ENCODE measurements at places on chromosomes 1 and 21. TPM values are rescaled to one million over a fixed set of nuclear protein-coding genes. Genes with fewer than 3 reads are reported as not detected.
A peak's percentile ranks its signal among the peaks of the same experiment; 100 is the strongest.

DNA sequence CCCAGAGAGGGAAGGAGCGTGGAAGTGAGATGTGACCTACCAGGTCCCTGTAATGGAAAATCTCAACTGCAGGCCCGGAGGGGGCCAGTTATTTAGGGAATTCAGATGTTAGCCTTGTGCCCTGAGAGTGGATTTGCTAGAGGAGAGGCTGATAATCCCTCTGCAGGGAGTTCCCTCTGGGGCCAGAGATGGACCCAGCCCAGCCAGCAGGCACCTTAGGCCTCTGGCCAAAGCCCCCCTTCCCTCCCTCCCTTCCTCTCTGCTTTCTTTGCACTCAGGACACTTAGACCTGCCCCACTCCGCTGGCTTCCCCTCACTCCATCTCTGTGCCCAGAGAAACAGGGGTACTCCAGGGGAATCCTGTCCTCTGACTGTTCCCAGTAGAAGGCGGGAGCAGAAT is 1.5 kb upstream of the ATP1A2 start:
- H3K36me3 ChIP-seq: no peaks in the 10 kb centered on the region
- H3K4me3 ChIP-seq: no peak overlapping the region
- no peak for DNase-seq
- peaks cover 11% of the 10 kb centered on the region for H3K27me3 ChIP-seq
- no peaks in the 10 kb centered on the region for H3K4me1 ChIP-seq

GRCh38 chr21:39314143-39315027 is 953 bp upstream of the BRWD1 start:
- peak; percentile 20 for DNase-seq
- H3K36me3 ChIP-seq: peaks cover 21% of the 10 kb centered on the region
- H3K27ac ChIP-seq: peak overlapping the region; percentile 93

TNFRSF9 gene
- total RNA-seq: 112 TPM

- no peak for DNase-seq
- peaks cover 28% of the 10 kb centered on the region for H3K36me3 ChIP-seq
- no peak overlapping the region for H3K4me3 ChIP-seq
- H3K27me3 ChIP-seq: no peaks in the 10 kb centered on the region
- H3K27ac ChIP-seq: no peak overlapping the region
- peaks cover 3% of the 10 kb centered on the region for H3K4me1 ChIP-seq
Measured at GRCh38 chr1:75745276-75745675, 20.8 kb downstream of the ACADM start.

- peaks cover 14% of the 10 kb centered on the region for H3K36me3 ChIP-seq
- H3K27me3 ChIP-seq: no peaks in the 10 kb centered on the region
- no peak overlapping the region for H3K27ac ChIP-seq
- peaks cover 37% of the 10 kb centered on the region for H3K4me1 ChIP-seq
- DNase-seq: no peak
Measured at GRCh38 chr1:155504207-155504606, 58.4 kb downstream of the ASH1L start.

DNA sequence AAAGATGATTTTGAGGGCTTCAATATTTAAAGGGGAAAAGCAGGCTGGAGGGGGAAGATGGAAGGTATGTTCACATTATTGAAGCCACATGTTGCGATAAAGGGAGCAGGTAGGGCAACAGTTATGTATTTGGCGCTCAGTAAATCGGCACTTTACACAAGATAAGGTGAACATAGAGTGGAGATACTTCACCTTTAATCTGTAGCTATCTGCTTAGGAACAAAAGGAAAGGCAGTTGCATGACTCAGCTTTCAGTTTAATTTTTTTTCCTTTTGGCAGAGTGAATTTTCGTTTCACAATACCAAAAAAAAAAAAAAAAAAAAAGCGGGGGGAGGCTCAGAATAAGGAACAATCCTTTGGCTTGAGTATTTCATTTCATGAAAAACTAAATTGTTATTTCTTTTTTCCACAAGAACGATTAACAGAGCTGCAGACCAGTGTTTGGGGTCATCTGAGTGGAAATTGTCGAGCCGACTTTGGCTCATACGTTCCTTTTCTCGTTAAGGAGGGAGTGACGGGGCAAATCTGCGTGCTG is 1.1 kb upstream of the COQ8A start:
- peaks cover 24% of the 10 kb centered on the region for H3K36me3 ChIP-seq
- no peaks in the 10 kb centered on the region for H3K27me3 ChIP-seq
- peaks cover 32% of the 10 kb centered on the region for H3K4me1 ChIP-seq
- H3K4me3 ChIP-seq: peak overlapping the region; percentile 87

GRCh38 chr1:181630398-181630797 is 147.1 kb downstream of the CACNA1E start:
- H3K27ac ChIP-seq: no peak overlapping the region
- no peak for DNase-seq
- no peaks in the 10 kb centered on the region for H3K36me3 ChIP-seq
- no peaks in the 10 kb centered on the region for H3K4me1 ChIP-seq
- no peak overlapping the region for H3K4me3 ChIP-seq

- peak overlapping the region; percentile 85 for H3K27ac ChIP-seq
Measured at GRCh38 chr1:22104865-22105437, 37.9 kb downstream of the WNT4 start.

DNA sequence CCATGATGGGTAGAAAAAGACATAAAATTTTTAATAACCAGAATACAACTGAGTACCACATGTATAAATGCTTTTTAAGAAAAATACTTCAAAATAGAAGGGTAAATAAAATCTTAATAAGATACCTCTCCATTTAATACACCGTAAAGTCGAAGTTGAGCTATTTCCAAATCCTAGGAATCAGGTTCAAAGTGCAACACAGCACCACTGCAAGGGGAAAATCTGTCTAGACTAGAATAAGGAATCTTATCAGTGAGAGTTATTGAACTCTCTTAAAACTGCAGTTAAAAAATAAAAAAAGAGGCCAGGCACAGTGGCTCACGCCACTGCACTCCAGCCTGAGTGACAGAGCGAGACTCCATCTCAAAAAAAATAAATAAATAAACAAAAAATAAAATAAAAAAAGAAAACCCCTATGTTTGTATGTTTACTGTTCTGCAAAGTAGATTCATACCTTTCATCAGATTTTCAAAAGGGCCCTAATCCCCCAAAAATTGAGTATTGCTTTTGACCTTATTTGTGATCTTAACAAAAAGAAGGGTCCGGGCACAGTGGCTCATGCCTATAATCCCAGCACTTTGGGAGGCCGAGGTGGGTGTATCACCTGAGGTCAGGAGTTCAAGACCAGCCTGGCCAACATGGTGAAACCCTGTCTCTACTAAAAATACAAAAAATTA is 109.0 kb downstream of the EIF4G3 start:
- no peaks in the 10 kb centered on the region for H3K27me3 ChIP-seq
- H3K27ac ChIP-seq: no peak overlapping the region
- peaks cover 10% of the 10 kb centered on the region for H3K36me3 ChIP-seq
- no peak overlapping the region for H3K4me3 ChIP-seq
- DNase-seq: no peak
- peaks cover 11% of the 10 kb centered on the region for H3K4me1 ChIP-seq

OR2L2 gene
- 0.05 TPM for total RNA-seq

DNA sequence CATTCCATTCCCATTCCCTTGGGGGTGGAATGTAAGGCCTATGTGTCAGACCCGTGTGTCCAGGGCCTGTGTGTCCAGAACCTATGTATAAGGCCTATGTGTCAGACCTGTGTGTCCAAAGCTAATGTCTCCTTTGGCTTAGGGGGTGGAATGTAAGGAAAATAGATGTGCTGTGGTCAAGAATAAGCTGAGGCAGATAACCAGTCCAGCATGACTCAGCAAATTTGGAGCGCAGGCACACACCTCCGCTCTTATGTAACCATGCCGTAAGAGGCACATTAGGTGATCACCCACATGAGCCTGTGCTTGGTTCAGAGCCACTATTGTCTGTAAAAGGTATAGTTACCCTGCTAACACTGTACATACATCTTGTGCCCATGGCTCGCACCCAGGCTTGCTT is 150.8 kb upstream of the SGIP1 start:
- no peak overlapping the region for H3K4me3 ChIP-seq
- peaks cover 19% of the 10 kb centered on the region for H3K4me1 ChIP-seq
- peaks cover 2% of the 10 kb centered on the region for H3K27me3 ChIP-seq
- DNase-seq: no peak
- H3K27ac ChIP-seq: no peak overlapping the region
- peaks cover 8% of the 10 kb centered on the region for H3K36me3 ChIP-seq

DNA sequence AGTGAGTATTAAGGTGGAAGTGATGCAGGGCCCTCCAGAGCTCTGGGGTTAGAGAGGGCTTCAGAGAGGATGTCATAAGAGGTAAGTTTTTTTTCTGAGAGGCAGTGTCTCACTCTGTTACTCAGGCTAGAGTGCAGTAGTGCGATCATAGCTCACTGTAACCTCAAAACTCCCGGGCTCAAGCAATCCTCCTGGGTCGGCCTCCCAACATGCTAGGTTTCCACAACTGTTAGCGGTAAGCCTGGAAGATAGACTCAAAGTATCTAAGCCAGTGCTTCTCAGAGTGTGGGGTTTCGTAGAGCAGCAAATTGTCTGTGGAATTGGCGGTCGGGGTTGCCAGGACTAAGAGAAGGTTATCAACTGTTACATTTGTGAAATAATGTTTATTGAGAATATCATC is 18.6 kb upstream of the IGSF3 start:
- no peak overlapping the region for H3K4me3 ChIP-seq
- DNase-seq: no peak
- H3K27ac ChIP-seq: no peak overlapping the region

ZNF593 gene
- total RNA-seq: 65.0 TPM

Measured in activated T-helper 2 cell treated with anti-CD3 and anti-CD28 coated beads, Interferon-gamma antibody, Interleukin-2, Interleukin-4, amounts not matched to agents 10 μg/mL and 5 μg/mL and 100 μg/mL, durations not matched to agents 14 hours and 24 hours and 36 hours (primary cell).